Right renal cortex interstitium (tissue), 3 donors: ENCODE measurements at places on chromosomes 1 and 21. TPM values are rescaled to one million over a fixed set of nuclear protein-coding genes. Genes with fewer than 3 reads are reported as not detected.

The PROK1 gene
- 0.48 TPM for polyA plus RNA-seq

DNA sequence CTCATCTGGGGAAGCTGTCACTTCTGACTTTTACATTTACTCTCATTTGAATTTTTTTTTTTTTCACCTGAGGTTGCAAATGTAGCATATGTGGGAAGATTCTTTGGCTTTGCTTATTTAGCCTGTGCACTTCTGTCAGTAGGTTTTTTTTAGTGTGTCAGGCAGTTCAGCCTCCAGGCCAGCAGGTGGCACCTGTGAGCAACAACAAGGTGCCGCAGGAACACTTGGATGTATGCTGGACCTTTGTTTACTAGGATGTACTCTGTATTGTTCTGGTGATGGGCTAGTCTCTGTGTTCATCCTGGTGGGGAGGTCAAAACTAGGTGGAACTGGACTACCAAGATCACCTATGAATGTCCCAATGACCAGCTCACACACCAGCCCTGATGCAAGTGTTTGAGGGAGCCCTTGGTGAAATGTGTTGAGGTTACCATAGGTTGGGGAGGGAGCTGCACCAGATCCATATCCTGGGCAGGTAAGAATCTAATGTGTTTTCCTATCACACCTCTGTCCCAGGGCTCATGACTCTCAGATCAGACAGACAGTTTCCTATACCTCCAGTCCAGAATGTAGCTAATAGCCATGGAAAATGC is 618.2 kb downstream of the BRINP3 start:
- no peak for DNase-seq

The S100A6 gene
- polyA plus RNA-seq: 211 TPM

- no peak for DNase-seq
Observed at GRCh38 chr1:65065524-65066418, 82.2 kb upstream of the AK4 start.

The AQP10 gene
- 0.07 TPM for polyA plus RNA-seq

DNA sequence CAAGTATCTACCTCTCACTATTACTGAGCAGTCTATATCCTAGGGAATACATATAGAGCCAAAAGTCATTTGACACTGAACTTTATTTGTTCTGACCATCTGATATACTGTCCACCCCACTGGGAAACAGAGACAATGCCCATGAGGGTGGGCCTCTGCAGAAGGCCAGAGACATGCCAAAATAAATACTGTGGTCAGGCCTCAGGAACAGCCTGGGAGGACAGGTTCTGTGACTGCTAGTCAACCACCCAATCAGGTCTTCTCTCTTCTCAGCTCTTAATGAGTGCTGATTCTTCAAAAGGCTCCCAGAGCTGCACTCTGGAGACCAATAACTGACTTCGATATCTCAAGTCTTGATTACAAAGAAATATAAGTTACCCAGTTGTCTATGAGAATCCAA is 5.5 kb upstream of the ANKRD35 start:
- no peak for DNase-seq

The KCNT2 gene
- polyA plus RNA-seq: 8.4 TPM

The KCNK1 gene
- polyA plus RNA-seq: 6.7 TPM

The LCE2A gene
- polyA plus RNA-seq: not detected

DNA sequence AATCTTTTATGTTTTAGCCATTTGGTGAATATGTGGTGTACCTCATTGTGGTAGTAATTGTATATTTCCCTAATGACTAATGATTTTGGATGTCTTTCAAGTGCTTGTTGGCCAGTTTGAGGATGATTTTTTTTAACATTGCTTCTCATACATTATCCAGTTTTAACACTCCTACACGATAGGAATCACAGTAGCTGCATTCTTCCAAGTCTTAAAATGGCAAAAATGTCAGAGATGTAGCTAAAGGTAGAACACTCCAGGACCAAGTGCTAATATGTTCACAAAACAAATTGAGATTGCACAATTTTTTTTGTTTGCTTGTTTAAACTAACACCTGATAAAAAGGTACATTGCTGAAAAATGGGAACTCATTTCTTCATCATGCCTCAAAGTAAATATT is 11.7 kb downstream of the USP25 start:
- DNase-seq: no peak

The KPRP gene
- not detected for polyA plus RNA-seq

DNA sequence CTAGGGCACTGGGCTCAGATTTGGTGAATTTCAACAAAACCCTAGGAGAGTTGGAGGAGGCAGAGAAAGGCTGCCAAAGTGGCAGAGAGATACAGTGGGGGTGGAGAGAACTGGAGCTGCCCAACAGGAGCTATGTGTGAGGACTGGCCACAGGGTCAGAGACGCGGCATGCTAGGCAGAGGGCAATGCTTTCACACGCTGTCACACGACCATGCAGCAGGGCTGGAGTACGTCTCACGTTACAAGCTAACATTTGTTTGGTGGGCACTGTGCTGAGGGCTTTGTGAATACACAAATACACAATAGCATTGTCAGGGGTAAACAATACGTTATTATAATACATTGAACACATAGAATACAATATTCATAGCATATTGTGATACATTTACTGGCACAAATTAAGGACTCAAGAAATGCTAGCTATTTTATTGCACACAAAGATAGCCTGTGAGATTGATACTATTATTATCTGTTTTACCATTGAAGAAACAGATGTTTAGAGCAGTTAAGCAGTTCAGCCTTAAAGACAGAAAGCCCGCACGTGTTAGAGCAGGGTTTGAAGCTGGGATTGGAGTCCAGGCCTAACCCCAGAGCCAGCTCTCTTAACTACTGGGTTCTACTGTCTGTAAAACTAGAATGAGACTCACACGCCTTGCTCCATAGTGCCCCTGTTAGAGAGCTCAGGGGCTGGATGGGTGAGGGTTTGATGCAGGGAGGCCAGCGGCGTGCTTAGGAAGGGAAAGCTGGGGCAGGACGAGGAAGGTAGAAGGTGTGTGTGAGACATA is 4.5 kb downstream of the RAB7B start:
- DNase-seq: no peak

DNA sequence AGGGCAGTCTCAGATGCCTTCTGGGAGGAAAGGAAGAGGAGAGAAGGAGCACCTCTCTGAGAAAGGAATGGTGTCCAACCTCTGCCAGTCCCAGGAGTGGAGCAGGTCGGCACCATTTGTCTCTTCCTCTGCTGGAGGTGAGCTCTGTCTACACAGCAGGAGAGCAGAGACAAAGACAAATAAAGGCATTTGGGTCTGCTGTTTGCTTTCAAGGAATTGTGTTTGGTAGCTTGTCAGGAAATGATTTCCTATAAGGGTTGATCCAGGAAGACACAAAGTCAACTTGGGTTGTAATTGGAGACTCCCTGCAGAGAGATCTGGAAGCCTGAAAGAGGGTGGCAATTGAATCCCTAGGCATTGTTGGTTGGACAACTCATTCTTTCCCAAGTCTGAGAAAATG is 34.5 kb upstream of the PLXNA2 start:
- no peak for DNase-seq

The PDPN gene
- 23.0 TPM for polyA plus RNA-seq

DNA sequence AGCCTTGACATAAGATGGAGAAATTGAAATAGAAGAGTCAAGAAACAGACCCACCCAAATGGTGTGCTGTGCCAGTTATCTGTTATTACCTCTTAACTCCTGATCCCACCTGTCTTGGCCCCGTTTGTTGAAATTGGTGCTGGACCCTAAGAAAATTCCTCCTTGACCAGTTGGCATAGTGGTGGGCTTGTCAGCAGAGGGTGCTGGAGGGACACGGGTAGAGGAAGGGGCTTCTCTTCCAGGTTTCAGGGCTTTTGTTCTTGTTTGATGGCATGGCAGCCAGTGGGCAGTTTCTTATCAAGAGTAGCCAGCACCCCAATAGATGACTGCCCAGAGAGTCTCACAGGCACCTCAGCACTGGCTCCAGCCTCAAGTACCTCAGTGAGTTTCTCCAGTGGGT is 51.6 kb downstream of the PCBP3 start:
- DNase-seq: no peak

- DNase-seq: no peak
Observed at GRCh38 chr1:41741244-41741643, 177.5 kb downstream of the HIVEP3 start.

DNA sequence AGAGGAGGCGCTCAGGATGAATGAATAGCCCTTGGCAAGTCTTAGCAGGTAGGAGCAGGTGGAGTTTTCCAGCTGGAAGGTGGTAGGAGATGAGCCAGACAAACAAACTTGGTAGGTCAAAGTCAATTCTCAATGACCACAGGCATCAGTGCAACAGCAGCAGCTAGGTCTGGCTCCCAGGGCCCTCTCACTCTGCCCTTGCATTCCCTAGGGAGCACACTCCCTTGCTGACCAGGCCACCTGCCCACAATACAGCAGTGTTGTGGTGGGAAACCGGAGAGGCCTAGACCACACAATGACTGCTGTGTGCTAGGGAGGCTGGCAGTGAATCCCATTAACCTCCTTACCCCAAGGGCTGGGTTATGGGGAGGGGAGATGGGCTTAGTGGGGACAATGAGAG is 13.0 kb upstream of the PAQR6 start:
- no peak for DNase-seq

- no peak for DNase-seq
Observed at GRCh38 chr21:45040157-45040711, 34.1 kb upstream of the ADARB1 start.

- DNase-seq: no peak
Observed at GRCh38 chr1:183310753-183311479, 107.3 kb downstream of the NMNAT2 start.

DNA sequence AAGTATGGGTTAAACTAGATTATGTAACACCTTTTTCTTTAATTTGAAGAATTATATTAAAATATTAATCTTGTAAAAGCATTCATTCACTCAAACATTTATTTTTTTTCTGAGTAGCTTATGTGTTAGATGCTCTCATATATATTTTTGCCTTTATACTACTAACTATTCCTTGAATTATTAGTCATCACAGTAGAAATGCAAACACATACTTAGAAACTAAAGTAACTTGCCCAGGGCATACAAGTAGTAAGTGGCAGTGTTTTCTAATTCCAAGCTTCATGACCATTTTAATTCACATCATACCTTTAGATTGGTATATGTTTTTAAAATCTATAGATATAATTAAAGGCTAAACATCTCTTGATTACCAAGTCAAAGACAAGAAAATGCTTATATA is 1271.0 kb downstream of the BRINP3 start:
- no peak for DNase-seq

DNA sequence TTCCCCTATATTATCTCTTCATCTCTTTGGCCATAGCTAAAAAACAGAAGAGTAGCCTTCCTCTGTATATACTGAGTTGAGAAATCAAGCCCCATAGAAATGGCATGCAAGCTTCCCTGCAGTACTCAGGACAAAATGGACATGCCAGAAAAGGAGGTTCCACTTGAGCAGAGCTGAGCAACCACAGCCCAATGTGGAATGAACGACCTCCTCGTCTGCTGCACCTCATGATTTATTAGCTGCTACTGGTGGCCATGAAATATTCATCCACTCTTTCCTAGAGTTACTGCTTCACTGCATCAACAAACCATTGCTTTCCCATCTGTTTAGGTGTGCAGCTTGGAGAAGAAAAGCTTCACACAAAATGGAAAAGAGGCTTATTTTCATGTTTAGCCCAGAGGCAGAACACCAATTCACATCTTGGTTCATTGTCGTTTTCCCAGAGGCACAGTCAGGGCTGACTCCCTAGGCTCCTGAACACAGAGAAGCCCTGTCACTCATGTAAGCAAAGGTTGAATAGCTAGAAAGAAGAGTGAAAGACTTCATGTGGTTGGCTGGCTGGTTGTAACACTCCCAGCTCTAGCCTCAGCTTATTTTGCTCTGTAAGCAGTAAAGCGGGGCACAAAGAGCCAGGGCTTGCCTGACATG is 148.0 kb downstream of the TSEN15 start:
- DNase-seq: no peak

DNA sequence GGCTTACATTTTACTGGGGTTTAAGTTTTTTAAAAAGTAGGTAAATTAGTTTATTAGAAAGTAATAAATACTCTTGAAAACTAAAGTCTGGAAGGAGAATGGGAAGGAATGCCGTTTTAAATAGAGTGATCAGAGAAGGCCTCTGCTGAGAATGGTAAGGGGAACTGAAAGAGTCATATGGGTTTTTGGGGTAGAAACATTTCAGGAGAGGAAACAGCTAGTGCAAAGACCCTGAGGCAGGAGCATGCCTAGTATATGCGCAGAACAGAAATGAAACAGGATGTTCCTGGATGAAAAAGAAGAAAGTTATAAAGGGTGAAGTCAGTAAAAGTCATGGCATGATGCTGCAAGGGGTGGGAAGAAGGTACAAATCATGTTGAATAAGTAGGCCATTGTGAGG is 38.9 kb downstream of the ZC3H11B start:
- no peak for DNase-seq

The AGMAT gene
- polyA plus RNA-seq: 35.5 TPM

DNA sequence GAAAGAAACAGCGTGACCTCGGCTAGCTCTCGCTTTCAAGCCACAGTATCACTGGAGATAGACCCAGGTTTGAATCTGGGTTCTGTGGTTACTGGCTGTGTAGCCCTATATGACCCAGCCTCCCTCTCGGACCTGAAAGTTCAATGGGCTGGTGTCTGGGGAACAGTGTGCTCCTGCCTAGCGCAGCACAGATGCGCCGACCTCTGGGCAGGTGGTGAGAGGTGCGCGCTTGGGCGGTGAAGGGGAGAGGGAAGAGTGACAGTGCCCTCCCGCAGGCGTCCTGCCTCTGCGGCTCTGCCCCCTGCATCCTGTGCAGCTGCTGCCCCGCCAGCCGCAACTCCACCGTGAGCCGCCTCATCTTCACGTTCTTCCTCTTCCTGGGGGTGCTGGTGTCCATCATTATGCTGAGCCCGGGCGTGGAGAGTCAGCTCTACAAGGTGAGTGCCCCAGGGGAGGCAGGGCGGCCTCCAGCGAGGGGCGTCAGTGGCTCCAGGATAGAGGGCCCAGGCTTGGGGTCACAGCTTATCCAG is 10.5 kb downstream of the SERINC2 start:
- DNase-seq: no peak

GRCh38 chr1:62905309-62905708 is 121.4 kb downstream of the ATG4C start:
- no peak for DNase-seq

The CCDC181 gene
- 12.9 TPM for polyA plus RNA-seq

GRCh38 chr1:19757641-19758040 is 42.1 kb downstream of the TMCO4 start:
- no peak for DNase-seq
